Stimulated activated CD4-positive, alpha-beta T cell treated with anti-CD3 and anti-CD28 coated beads, Interleukin-2, amount 100 ng/mL, for 48 hours (primary cell): ENCODE measurements at places on chromosomes 2 and 18.
A peak's percentile ranks its signal among the peaks of the same experiment; 100 is the strongest.

- DNase-seq = no peak
These were observed 46.9 kb upstream of the CYP20A1 start for GRCh38 chr2:203191961-203192360.

GRCh38 chr2:207115715-207116364, 49.9 kb downstream of the KLF7 start:
- no peak for DNase-seq

GRCh38 chr2:218405746-218406208, 6.1 kb downstream of the CTDSP1 start:
- DNase-seq = no peak

DNA sequence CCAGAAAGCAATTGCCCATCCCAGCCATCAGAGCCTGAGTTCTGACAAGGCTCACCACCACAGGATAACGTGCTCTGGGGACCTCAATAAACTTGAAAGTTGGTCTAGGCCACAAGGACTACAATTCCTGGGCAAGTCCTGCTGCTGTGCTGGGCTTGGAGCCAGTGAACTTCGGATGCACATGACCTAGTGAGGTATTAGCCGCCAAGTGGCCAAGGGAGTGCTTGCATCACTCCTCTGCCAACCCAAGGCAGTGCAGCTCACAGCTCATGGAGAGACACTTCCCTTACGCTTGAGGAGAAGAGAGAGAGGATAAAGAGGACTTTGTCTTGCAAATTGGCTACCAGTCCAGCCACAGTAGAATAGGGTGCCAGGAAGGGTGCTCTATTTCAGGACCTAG, 219.6 kb downstream of the MBD2 start:
- no peak for DNase-seq

DNA sequence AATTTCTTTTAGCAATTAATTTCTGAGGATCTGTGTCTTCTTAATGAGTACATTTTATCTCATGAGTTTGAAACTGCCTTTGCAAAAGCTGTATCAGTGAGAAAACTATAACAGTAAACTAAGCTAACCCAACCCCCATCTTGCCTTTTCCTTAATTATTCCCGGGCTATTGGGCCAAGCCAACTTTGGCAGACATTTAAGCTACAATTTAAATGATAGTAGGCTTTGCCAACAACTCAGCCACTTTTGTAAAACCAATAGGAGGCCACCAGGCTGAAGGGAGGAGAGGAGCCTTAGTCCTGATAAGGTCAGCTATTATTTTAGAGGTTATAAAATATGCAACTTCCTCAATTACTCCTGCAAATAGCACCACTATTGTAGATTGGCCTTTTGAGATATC, 218.0 kb upstream of the KCNJ3 start:
- no peak for DNase-seq

GRCh38 chr2:232042911-232043574, 81.5 kb downstream of the DIS3L2 start:
- no peak for DNase-seq

DNA sequence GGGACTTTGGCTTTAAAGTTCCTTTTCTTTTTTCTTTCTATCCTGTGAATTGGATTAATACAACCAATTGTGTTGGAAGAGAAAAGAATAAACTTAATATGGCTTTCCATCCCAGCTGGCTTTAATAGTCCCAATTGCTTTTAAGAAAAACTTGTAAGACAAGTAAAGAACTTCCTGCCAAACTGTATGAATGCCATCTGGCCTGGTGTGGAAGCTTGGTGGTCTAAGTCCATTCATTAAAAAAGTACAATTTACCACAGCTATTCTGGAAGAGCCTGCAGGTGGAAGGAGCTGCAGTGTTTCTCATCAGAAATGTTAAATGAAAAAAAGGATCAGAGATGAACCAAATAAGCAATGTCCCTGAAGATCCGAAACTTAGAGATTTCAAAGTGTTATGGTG, 103.9 kb downstream of the KLHL14 start:
- DNase-seq = no peak

- DNase-seq = no peak
These were observed 101.6 kb upstream of the COPS8 start for GRCh38 chr2:236984046-236984445.

GRCh38 chr2:132824716-132825115, 154.7 kb upstream of the LYPD1 start:
- DNase-seq = no peak

DNA sequence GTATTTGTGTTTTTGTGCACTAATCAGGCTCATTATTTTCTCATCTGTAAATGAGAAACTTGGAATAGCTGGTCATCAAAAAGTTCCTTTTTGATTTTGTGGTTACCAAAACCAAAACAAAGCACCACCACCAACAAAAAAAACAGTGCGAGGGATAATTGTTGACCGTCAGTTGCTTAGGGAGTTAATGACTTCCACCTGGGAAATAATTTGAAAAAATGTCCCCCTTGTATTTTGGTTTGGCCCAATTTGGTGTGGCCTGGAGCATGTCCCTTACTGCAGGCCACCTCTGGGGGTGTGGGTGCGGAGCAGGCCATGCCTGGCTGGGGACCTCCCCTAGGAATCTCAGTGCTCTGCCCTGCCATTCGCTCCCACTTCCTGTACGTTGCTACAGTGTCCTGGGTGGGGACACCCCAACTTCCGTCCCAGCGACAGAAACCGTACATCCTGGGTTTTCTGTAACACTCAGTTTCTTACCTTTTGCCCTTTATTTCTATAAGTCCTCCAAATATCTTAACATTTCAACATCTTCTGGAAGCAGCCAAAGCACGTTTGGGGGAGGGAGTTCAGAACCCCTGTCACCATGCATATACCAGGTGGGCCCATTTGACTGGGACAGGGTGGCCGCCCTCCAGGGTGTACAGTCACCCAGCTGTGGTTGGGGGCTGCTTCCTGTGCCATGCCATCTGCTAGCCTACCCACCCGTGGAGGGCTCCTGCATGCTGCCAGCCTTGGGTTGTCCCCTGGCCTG, 31.3 kb downstream of the NCK2 start:
- no peak for DNase-seq

- DNase-seq = no peak
These were observed 375.3 kb upstream of the KLHL29 start for GRCh38 chr2:23009545-23010149.

GRCh38 chr2:112141626-112142007, 3.4 kb downstream of the FBLN7 start:
- no peak for DNase-seq

DNA sequence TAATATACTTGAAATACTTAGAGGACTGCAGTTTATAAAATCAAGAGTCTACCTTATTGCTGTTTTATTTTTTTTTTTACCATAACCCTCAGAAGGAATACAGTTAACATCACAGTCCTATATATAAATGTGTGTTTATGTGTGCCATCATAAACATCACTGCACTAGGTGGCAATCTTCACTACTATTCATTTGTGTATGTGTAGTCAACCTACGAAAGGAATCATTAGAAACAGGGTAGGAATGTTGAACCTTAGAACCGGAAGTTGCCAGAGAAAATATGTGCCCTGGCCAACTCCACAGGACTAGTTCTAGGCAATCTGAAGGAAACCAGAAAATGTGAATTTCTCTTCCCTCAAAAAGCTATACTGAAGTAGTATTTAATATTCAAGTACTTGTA, 3.4 kb downstream of the GEN1 start:
- no peak for DNase-seq

DNA sequence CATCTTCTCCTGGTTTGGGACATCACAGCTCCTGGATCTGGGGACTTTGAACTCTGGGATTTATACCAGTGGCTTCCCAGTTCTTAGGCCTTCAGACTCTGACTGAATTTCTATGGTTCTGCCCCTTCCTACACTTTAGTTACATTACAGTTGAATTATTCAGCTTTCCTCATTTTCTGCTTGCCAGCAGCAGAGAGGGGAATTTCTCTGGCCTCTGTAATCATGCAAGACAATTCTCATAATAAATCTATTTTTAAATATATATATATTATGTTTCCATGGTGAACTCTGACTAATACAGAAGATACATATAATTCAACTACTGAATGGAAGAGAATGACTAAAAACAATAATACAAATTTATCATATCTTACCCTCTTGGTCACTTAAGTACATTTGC, 1478.6 kb upstream of the ACVR2A start:
- DNase-seq = no peak

- no peak for DNase-seq
These were observed 490.1 kb upstream of the REG3G start for GRCh38 chr2:78535395-78535794.

- no peak for DNase-seq
These were observed 2.4 kb upstream of the CHRNG start for GRCh38 chr2:232537079-232537478.

DNA sequence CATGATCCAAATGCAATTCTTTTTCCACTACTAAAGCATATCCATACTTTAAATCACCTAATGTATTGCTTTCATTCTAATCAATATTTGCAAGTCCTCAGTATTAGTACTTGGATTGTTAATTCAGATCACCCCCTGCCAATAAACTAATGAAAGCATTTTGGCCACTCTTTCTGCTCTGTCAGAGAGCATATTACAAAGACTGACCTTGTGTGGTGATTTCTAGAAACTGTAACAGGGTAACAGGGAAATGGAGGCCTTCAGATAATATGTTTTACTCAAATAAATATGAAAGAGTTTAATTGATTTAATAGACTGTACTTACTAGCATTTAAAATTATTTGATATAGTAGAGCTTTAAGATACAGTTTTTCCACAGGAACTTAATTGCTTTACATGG, 453.0 kb downstream of the KCNJ3 start:
- DNase-seq = no peak

GRCh38 chr2:164992818-164993217, 37.5 kb upstream of the SLC38A11 start:
- DNase-seq = peak; percentile 51
